SW480 (cell line): ENCODE measurements at places on chromosomes 11 and 22.
A peak's percentile ranks its signal among the peaks of the same experiment; 100 is the strongest.

DNA sequence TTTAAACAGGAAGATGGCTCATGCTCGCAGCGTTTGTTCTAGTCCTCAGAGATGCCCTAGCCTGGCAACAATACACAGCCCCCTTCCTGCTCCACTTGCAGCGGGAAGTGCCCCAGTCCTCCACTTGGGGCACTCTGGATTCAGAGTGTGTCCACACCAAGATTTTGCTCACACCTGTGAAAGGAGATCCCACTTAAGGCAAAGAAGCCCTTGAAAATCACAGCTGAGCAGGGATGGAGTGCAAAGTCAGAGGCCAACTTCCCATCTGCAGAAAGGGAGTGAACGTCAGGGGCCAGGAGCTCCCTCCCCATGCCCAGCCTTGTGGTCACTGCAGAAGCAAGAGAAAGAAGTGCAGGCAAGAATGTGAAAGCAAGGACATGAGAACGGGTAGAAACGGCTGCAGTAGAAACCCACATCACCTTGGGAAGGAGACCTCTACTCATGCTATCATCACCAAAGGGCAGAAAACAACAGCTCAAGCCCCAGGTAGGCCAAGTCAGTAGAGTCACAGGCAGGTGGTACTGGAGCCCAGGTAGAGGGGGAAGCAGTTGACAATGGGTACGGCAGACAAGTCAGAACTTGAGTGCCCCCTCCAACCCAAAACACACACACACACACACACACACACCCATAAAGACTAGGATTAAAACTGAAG, 157.4 kb downstream of the BUD13 start:
- no peak for DNase-seq

GRCh38 chr11:111949519-111950426, 12.6 kb downstream of the DIXDC1 start:
- no peak for DNase-seq

GRCh38 chr22:39220890-39221850, 23.6 kb downstream of the PDGFB start:
- no peak for DNase-seq

DNA sequence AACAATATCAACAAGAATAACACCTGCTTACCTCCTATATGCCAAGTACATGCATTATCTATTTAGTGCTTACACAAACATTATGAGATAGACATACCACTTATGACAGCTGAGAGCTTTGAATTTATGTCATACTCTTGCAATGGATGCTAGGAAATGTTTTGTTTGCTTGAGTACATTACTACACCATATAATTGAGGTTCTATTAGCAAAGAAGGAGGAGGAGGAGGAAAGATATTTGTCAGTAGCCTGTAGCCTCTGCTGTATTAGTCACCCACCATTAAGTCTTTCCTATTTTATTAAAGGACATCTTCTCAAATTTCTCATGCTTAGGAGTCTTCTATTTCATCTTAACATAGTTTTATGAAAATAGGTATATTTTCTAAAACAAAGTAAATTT, 6.4 kb downstream of the ANO5 start:
- DNase-seq: no peak

DNA sequence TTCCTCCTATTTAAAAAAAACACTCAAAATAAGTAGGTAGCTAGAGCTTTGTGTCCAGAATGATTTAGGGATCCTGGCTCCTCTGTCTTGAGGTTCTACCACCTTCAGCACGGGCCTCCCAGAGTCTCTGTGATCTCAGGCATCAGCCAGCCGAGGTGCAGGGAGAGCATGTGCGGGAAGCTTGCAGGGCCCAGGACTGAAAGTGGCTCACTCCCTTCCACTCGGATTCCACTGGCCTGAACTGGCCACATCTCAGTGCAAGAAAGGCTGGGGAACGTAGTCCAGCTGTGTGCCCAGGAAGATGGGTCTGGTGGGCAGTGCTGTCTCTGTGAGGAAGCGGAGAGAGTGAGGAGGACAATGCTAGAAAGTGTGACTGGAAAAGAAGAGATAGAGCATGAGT, 68.3 kb upstream of the MYOD1 start:
- no peak for DNase-seq

DNA sequence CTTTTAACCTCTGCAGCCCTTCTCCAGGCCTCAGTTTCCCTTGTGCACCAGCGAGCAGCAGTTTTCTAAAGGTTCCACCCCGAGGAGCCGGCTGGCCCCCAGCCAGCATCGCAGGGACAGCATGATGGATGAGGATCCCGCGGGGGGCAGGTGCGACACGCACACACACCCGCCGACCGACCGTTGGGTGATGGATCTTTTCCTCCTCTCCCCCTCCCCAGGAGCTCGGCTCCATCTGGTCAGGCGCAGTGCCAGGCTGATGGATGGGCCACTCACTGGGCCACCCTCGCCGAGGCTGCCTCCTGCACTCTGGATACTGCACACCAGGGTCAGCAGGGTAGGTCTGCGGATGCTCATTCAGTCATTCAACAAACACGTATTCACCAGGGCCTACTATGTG, 12.8 kb upstream of the CABP7 start:
- DNase-seq: no peak

DNA sequence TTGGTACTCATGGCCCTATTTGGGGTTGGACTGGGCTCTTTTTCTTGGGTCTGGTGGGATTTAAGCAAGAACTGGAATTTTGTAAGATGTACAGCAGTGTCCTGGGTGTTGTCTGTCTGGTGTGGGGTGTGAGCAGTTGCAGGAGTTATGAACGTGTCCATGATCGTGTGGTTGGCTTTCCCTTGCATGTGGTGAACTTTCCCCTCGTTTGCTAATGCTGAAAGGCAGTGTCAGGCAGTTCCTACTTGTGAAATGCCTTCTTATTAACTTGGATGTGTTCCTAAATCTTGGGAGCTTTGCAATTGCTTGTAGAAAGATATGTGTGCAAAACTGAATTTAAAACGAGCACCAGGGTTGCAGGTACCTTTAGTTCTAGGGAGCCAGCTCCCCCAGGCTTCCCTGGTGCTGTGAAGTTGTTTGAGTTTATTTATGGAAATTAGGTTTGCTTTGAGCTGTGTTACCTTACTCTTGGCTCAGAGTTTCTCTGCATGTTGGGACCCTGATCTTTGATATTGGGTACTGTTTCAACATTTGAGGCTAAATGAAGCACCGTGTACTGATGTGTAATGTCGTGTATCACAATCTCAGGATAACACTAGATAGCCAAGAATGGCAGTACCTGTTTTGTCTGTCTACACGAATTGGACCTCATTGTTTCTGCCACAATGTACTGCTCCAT, 35.8 kb upstream of the HSD17B12 start:
- no peak for DNase-seq

DNA sequence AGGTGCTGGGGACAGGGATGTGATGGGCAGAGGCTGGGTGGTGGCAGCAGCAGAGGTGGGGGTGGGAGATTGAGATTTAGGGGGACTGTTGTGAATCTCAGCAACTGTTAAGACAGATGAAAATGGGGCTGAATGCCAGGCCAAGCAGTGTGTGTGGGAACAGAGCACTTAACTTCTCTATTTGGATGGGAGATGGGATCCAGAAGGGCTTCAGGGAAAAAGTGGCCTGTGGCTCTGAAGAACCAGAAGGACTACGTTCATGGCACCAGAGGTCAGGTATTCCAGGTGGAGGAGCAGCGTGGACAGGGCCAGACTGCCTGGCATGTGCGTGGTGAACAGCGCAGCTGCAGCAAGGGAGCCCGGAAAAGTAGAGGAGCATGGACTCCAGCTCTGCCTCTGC, 82.6 kb upstream of the SYT13 start:
- no peak for DNase-seq

DNA sequence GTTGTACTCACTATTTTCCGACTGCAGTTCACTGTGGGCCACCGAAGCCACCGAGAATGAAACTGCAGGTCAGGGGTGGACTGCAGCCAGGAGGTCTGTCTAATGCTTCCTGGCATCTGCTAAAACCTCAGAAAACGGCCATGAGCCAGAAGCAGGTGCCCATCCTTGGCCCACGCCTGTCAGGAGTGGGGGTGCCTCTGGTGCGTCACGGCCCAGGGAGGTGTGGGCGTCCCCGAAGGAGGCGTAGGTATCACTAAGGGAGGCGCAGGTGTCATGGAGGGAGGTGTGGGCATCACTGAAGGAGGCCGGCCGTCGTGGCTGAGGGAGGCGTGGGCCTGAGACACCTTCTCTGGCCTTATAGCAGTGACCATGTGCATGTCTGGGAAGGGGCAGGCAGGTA, 456.2 kb downstream of the TBC1D22A start:
- no peak for DNase-seq

DNA sequence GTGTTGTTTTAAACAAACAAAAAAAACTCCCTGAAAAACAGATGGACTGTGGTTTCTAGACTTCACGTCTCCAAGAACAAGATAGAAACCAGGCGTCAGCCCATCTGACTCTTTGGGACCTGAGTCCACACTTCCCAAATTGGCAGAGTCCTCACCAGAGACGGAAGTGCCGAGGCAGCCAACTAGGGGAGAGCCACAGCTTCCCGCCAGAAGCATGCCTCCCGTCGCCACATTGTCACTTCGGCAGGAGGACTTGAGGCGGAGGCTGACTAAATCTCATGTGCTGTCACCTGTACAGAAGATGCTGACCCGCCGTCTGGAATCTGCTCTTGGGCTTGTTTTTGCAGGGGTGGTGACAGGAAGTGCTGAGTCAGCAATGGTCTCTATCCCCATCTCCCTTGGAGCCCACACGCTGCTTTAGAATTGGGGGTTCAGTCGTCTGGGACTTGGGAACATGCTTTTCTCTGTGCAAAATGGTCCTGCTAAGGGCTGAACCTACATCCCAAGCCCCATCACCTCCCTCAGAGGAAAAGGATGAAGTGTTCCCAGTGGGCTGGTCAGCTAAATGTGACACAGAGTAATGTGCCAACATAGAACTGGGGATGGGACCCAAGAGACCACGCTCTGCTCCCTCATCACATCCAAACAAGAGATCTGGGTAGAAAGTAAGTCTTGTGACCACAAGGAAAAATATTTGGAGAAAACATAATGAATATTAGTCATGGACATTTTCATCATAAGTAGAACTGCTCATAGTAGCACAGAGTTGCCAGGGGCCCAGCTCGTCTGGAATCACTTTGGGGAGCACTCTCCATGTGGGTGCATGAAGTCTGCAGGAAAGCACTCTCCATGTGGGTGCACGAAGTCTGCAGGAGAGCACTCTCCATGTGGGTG, 152.9 kb downstream of the SNX19 start:
- DNase-seq: no peak

DNA sequence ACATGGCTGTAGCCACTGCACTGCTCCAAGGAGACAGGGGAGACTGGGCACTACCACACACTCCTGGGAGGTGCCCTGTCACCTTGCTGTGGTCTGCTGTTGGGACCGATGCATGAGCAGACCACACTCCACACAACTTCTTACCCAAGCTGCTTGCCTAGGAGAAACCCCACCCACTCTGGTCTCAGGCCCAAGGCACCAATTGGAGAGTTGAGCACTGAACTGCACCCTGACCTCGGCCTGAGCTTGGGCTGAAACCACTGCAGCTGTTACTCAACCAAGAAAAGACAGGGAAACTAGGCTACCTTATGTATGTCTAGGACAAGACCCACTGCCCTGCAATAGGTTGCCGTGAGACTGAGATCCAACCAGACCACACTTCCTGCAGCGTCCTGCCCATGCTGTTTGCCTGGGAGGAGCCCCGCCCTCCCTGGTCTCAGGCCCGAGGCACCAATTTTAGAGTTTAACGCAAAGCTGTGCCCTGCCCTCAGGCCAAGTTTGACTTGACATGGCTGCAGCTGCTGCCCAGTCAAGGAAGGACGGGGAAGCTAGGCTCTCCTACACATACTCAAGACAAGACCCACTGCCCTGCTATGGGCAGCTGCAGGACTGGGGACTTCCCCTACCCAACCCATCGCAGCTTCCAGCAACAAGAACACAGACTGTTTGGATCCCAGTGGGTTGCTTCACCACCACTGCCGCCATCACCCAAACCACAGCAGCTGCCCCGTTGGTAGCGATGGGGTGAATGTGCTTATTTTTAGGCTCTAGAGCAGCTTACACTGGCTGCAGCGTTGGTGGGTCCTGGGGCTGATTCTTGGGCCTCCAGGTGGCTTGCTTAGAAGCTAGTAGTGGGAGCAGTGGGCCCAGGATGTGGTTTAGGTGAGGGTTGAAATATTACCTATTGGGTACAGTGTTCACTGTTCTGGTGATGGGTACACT, 66.8 kb downstream of the BRD1 start:
- DNase-seq: no peak

- no peak for DNase-seq
These were observed at the start of gene SPATA19 for GRCh38 chr11:133845413-133845812. SPATA19 (minus strand) TSS chr11:133845513; CDS start chr11:133845446, 67 bp downstream.

GRCh38 chr11:84532364-84532763, 1094.8 kb downstream of the DLG2 start:
- DNase-seq: no peak

GRCh38 chr22:25172153-25172552, 27.5 kb upstream of the CRYBB3 start:
- peak; percentile 13 for DNase-seq

GRCh38 chr11:118223570-118223969, 1.2 kb downstream of the JAML start:
- DNase-seq: no peak

- DNase-seq: no peak
These were observed 12.9 kb downstream of the MPEG1 start for GRCh38 chr11:59199546-59200422.

GRCh38 chr11:115959081-115959486, 454.9 kb upstream of the CADM1 start:
- DNase-seq: no peak

DNA sequence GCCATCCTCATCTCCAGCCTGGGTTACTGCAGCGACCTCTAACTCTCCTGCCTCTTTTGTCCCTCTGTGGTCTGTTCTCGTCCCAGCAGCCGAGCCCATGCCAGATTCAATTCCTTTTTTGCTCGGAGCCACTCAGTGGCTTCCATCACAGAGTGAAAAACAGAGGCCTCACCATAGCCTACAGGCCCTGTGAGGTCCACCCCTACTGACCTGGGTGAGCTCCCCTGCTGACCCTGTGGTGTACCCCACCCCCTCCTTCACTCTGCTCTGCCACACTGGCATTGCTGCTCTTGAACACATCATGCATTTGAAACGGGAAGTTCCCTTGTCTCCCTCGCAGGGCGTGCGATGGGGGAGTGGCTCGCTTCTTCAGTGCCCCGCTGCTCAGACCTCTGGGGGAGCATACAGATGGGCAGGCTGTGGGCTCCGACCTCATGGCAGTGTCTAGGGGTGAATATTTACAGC, 2.1 kb downstream of the AIP start:
- DNase-seq: no peak

- no peak for DNase-seq
These were observed 42.0 kb downstream of the ALG9 start for GRCh38 chr11:111829185-111829968.

- DNase-seq: no peak
These were observed 17.4 kb upstream of the LRRC55 start for GRCh38 chr11:57164317-57164716.

GRCh38 chr11:93756748-93757147, 15.3 kb downstream of the C11orf54 start:
- DNase-seq: no peak

GRCh38 chr11:119091178-119091577, 6.5 kb downstream of the HMBS start:
- DNase-seq: no peak
